ENCODE measurements at places on chromosomes 1 and 21.

- peak; percentile 18 for DNase-seq
Observed at GRCh38 chr1:115114308-115114707, 25.0 kb upstream of the TSPAN2 start.

DNA sequence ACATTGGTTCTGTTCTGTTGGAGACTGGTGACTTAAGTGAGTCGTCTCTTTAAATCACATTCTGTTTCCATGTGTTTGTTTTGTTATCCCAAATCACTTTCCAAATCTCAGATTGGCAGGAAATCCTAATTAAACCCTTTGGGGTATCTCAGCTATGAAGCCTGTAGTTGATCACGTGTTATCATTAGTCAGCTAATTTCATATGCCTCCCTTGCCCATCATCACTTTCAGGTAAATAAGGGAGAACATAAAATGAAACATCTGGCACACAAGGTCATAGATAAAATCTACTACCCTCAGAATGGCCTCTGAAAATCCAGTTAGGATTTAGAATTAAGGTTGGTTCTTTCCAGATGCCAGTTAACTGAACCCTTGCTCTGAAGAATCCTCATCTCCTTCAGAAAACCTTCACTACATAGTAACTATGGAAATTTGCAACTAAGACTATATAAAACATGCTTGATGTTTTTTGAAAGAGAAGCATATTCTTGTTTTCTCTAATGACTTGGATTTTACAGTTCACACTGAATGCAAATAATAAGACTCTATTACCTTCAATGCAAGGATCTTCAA is 401.5 kb downstream of the DSCAM start:
- no peak for DNase-seq

DNA sequence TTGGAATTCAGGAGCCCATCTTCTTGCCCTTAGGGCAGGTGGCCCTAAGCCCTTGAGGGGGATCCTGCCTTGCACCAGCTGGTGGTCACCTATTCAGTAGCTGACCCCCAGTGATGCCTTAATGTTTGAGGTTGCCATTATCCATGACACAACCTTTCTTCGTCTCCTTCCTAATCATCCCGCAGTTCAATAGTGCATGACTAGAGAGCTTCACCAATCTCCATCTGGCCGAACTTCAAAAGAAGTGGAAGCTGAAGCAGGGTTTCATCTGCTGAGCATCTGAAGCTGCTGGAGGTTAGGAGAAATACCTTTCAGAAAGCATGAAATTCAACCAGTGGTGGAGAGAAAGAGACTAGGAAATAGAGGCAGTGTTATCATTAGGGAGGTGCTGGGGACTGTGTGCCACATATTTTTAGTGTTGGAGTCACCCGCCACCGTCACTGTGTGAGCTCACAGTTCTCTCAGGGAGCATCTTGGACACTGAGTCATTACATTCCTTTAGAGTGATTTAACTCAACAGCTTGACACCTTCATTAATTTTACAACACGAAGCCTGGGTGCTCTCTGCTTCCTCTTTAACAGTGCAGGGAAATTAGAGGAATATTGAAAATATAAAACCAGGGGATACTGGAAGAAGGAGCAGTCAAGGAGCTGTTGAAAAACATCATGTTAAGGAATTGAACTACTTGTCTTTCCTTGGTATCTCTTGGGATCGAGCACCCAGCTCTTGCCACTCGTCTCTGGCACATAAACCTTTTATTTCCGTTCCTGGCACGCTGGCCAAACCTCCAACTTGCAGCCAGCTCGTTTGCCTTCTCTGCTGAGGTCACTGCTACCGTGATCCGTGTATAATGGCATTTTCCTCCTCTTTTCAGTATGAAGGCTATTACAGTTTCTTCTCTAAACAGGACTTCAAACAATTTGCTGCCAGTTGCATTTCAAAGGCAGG is 53.6 kb downstream of the PEX14 start:
- DNase-seq, result no peak

- DNase-seq, result no peak
Observed at GRCh38 chr1:179127163-179127895, 45.5 kb downstream of the TOR3A start.

DNA sequence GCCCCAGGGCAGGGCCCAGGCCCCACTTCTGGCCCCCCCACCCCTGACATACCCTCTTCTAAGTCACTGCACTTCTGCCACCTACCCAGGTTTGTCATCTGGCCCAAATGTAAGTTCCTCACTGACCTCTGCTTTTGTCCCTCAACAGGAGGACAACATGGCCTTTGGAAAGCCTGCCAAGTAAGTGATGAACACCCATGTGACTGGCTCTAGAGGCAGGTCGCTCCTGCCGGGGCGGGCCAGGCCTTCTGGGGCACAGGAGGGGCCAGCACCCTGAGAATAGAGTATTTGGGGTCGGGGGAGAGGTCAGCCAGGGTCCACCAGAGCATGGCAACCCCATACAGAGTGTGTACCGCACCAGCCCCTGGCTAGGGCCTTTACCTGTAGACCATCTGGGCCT is 9.9 kb upstream of the SYTL1 start:
- no peak for DNase-seq

- no peak for DNase-seq
Observed at GRCh38 chr21:42921927-42922326, 3.5 kb downstream of the ERVH48-1 start.

- no peak for DNase-seq
Observed at GRCh38 chr1:201488830-201489589, 17.9 kb downstream of the CSRP1 start.

DNA sequence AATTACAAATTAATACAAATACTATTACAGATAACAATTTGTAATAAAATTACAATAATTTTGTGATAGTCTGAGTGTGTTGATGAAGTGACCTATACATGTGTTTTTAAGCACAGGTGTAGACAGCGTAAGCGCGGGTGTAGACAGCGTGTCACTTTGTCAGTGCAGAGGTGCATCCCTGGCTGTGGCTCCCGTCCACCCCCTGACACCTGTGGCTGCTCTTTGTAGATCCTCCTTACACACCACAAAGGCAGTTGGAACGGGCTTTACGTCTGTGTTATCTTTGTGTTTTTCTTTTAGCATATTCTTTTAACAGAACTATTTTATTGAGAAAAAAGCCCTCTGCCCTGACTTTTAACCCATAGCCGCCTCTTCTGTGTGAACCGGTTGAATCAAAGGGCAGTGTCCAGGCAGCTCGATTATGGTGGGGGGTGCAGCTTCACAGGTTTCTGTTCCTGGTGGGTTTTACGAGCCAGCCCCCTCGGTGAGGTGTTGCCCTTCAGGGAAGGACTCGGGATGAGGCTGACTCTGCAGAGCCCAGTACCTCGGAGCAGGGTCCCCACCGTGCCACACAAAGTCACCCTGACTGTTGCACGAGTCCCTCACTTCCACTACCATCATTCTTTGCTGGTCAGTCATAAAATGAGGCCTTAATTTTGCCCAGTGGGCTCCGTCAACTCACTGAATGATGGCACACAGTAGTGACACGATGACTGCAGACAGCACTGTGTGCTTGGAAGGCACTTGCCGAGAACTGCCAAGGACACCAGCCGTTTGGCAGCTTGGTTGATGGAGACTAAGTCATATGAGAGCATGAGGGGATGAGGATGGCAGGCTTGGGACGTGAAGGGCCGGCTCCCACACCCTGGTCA is 86.4 kb upstream of the COL6A1 start:
- no peak for DNase-seq

- no peak for DNase-seq
Observed at GRCh38 chr1:68057564-68057963, 7.1 kb upstream of the DIRAS3 start.

Measured in T-cell (primary cell).